Left renal cortex interstitium (tissue), 4 donors: ENCODE measurements at places on chromosomes 12 and 14. TPM values are rescaled to one million over a fixed set of nuclear protein-coding genes. Genes with fewer than 3 reads are reported as not detected.

KRT6C gene
- not detected for polyA plus RNA-seq

- DNase-seq = no peak
These were observed 9.5 kb downstream of the CLIP1 start for GRCh38 chr12:122412851-122413433.

CD27 gene
- 0.97 TPM for polyA plus RNA-seq

DNA sequence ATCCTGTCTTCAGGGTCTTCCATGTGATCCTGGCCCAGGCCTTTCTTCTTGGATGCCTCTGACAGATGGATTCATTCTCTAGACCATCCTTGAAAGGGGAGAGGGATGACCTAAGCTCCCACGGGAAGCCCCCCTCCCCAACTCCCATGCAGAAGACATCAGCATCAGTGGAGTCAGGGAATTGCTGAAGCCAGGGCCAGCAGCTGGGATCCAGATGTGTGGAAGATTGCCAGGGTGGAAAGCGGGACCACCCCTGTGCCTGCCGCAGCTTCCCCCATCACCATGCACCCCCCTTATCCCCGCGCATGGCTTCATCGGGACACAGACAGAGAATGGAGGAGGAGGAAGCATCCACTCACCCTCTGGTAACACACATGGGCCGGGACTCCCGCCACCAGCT, 183.6 kb upstream of the PRMT8 start:
- no peak for DNase-seq

ARHGDIB gene
- polyA plus RNA-seq = 44.5 TPM
